ENCODE measurements at places on chromosomes 16 and 17.

DNA sequence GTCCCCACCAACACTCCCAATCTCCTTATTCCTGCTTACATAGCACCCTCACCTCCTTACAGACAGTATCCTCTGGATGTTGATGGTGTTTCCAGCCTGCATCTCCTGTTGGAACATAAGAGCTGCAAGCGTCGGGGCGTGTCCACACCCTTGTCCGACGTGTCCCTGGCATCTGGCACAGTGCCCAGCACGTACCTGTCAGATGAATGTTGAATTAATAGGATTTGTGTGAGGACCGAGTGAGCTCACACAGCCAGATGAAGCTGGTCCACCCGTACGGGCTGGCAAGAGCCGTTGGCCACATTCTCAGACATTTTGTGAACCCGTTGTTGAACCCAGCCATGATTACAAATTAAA lies 12.2 kb upstream of the CBX4 start:
- DNase-seq, result no peak

GRCh38 chr16:70470927-70471341 lies 16.5 kb downstream of the FCSK start:
- no peak for DNase-seq

- no peak for DNase-seq
These were observed 5.7 kb downstream of the UBFD1 start for GRCh38 chr16:23563186-23563585.

DNA sequence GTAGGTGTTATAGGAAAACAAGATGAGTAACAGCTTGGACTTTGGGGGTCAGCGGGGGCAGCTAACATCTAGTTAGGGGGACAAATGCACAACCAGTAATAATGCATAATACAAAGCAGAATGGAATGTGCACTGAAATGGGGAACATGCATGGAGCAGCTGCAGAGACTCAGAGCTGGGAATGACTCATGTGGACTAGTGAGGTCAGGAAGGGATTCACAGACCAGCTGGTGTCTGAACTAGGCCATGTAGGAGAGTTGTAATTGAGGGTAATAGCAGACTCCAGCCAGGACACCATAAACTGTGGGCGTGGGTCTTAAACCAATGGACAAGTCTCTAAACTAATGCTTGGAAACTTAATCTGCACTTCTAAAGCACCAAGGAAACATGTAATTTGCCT lies 176.8 kb upstream of the ASIC2 start:
- no peak for DNase-seq

DNA sequence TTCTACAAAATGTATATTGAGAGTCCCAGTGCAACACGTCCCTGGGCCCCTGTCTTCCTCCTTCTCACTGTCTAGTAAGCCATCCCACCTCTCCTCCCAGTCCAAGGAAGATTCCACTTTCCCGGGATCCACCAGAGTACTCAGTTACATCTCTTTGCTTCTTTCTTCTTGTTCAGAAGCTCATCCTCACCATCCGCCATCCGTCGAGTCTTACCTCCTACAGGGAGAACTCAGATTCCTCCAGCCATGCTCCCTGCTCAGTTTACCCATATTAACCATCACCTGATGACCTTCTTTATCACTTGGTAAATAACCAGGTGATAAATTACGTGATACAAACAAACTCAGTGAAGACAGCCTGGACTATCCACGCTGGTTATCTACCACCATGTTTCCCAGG lies 57.1 kb downstream of the CYTH1 start:
- no peak for DNase-seq

- DNase-seq, result no peak
These were observed 82.9 kb downstream of the KSR1 start for GRCh38 chr17:27539152-27539551.

DNA sequence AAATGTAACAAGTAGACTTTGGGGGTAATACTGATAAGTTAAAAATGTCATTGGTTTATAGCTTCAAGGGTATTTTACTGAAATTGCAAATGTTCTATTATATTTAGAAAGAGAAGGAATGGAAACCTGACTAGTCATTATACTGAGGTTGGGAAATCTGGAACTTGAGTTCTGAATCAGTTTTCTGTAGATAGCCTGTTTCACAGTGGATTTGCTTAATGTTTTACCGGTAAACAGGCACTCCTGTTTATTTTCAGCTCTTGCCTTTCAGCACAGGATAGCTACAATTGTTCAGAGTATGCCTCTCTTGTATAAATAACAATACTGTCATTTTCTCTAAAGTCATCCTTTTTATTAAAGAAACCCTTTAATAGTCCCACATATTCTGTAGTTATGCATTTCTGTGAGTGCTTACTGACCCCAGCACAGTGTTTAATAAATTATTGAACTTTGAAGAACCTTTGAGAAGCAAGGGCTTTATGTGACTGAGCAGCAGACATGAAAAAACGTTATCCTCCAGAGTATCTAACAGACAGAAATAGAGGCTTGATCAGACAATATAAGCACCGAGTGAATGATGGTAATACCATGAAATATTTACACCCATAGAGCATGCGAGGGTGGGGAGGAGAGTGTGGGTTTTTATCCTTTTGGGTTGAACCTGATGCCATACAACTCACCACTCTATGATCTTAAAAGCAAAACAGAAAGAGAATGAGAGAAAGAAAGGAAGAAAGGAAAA lies 58.2 kb downstream of the FTO start:
- DNase-seq, result no peak

GRCh38 chr16:13012601-13013000 lies 111.2 kb downstream of the SHISA9 start:
- DNase-seq, result no peak

DNA sequence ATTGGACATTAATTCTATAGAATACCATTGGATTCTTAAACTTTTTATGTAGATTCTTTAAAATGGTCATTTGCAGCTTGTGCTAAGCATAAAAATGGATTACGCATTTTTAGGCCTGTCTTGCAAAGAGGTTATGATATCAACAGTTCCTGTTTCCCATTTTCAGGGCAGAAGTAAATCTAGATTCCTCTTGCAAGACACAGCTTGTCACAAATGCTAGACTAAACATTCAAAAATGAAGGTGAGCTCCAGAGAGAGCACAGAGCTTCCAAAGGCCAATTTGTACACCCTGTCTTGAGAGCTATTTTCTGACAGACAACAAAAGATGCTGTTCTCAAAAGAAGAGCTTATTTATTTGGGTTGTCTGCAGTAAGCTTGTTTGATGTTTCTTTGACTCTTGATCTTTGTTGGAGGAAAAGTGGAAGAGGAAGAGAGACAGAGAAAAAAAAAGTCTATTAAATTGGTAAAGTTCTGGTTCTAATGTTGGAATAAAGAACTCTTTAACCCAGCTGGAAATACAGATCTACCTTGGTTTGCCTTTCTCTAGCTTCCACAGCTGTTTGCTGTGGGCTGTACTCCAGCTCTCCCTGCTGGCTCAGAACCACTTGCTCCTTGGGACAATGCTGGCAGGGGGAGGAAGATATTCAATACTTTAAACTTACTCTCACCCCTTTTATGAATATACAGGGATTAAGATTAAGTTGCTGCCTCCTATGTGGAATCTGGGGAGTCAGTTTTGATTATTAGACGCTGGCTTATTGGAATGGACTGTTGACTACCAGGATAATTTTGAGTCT lies 651.8 kb downstream of the CDH11 start:
- DNase-seq, result no peak

DNA sequence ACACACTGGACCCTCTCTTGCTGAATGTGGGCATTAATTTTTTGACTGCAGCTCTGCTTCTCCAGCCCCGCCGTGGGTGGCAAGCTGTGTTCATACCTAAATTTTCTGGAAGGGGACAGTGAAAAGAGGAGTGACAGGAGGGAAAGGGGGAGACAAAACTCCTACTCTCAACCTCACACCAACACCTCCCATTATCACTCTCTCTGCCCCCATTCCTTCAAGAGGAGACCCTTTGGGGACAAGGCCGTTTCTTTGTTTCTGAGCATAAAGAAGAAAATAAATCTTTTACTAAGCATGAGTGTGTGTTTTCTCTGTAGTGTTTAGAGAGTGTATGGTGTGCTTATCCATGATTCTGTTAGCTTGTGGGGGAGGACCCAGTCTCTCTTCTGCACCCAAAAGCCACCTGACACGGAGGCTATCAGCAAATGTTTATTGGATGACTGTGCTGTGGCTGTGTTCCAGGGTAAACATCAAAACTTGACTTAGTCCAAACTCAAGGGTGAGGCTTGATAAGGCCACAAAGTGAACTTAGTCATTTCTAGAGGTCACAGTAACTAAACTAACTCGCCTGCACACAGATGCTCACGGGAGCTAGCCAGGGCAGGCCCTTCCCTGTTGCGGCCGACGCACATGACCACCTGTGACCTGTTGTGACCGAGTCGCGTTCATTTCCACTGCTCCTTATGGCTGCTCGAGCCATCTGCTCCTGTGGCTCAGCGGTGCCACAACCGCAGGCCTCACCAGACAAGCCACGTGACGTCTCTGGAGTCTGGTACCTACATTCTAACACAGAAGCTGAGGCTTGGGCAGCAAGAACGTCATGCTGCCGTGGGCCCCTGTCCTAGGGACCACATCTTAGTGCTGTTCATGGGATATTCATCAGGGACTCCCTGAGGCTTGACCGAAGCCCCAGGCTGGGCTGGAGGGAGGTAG lies 9.8 kb upstream of the MED11 start:
- no peak for DNase-seq

GRCh38 chr17:73490851-73491250 lies 153.4 kb downstream of the SDK2 start:
- DNase-seq, result no peak

DNA sequence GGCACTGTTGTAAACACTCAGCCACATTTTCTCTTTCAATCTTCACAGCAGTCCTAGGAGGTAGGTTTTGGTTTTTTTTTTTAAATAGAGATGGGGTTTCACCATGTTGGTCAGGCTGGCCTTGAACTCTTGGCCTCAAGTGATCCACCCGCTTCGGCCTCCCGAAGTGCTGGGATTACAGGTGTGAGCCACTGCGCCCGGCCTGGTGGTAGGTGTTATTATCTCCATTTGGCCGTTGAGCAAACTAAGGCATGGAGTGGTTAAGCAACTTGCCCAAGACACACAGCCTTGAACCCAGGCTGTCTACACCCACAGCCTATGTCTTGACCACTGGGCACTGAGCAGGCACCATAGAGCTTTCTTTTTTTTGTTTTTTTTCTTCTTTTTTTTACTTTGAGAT lies 8.6 kb downstream of the SGCA start:
- no peak for DNase-seq

GRCh38 chr17:33009636-33010035 lies 18.0 kb downstream of the SPACA3 start:
- no peak for DNase-seq

DNA sequence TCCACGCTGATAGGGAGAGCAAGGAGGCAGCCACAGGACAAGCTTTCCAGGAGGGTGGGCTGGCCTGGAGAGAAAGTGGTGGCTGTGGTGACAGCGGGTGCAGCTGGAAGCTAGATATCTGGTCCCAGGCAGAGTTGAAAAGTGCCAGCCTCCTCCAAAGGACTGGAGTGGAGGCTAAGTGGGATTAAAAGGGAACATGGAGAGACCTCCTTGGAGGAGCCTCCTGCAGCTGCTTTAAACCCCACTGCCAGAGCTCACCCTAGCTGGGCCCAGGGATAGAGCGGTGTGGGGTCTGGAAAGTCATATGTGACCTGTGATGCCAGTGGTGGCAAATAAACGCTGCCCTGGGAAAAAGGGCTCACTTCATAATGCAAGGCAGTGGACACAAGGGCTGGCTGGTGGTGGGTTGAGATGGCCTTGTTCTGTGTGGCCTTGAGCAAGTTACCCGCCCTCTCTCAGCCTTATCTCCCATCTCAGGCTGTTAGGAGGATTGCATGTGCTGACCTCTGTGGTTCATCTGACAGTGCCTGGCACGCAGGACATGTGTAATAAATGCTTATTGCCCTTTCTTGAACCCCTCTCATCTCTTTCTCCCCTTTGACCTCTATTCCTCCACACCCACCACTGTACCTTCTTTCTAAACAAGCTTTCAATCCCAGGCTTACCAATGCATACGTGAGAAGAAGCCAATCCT lies 61.0 kb upstream of the LGALS9 start:
- DNase-seq, result no peak

GRCh38 chr17:34988644-34989043 lies 8.3 kb downstream of the LIG3 start:
- no peak for DNase-seq

DNA sequence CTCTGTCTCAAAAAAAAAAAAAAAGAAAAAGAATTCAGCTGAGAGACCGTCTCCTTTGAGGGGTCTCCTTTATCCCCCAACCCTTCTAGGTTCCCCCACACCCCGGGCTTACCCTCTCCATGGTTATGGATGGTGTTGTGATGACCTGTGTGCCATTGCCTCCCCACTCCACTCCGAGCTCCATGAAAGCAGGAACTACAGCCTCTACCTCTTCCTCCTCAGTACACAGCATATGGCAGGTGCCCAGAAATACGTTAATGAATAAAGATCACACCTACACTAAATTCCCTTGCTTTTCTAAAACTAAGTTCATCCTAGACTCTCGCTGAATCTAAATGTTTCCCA lies 17.2 kb downstream of the COPRS start:
- no peak for DNase-seq

- DNase-seq, result no peak
These were observed 10.8 kb downstream of the CHD9 start for GRCh38 chr16:53065461-53066061.

DNA sequence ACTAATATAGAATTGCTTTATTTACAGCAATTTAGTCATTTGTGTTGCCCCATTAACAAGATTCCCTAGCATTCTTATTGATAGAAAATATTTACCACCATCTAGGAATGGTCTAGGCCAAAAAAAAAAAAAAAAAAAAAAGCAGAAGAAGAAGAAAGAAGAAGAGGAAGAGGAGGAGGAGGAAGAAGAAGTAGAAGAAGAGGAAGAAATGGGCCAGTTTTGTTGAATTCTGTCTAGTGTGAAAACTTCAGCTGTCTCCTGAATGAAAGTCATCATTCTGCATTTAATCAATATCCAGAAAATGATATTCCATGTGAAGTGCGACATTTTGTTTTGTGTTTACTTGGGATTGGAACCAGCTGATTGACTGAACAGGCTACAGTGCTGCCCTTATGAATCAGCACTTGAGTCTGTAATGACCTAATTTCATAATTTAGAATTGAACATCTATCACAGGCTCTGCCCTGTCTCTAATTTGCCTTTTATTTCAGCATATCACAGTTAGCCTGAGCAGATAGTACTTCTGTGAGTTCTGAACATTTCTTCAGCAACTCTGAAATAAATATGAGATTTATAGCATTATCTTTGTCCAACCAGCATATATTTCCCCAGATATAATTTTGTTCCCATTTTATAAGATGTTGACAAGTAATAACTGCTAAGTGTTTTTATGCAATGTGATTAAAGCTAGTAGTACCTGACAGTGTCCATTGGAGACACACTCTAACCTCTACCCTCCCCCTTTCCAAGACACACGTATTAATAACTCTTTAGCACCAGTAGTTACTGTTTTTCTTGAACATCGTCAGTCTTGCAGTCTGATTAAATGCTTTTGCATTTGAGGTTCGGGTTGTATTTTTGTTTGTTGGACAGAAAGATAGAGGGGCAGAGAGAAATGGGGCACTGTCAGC lies 5.9 kb downstream of the ANKFN1 start:
- DNase-seq, result no peak

GRCh38 chr17:7060165-7060891 lies 16.4 kb upstream of the SLC16A11 start:
- DNase-seq, result no peak
